ENCODE measurements at places on chromosomes 3 and 15.

DNA sequence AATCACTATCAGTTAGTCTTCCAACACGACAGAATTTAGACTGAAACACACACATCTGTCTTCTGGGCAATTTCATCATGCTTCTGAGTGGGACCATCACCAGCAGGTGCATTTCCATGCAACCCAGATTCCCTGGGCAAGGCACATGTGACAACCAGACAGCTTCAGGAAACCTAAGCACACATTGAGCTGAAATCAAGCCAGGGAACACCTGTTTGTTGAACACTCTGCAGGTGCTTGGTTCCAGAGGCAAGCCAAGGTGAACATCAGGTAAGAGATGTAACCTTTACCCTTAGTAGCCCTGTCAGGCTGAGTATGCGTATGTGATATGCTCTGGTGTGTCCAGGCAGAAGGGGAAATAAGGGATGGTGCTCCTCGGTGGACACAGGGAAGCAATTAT is 3.3 kb upstream of the PSMD2 start:
- DNase-seq: no peak

GRCh38 chr15:65930134-65930533 is 60.8 kb downstream of the RAB11A start:
- no peak for DNase-seq

DNA sequence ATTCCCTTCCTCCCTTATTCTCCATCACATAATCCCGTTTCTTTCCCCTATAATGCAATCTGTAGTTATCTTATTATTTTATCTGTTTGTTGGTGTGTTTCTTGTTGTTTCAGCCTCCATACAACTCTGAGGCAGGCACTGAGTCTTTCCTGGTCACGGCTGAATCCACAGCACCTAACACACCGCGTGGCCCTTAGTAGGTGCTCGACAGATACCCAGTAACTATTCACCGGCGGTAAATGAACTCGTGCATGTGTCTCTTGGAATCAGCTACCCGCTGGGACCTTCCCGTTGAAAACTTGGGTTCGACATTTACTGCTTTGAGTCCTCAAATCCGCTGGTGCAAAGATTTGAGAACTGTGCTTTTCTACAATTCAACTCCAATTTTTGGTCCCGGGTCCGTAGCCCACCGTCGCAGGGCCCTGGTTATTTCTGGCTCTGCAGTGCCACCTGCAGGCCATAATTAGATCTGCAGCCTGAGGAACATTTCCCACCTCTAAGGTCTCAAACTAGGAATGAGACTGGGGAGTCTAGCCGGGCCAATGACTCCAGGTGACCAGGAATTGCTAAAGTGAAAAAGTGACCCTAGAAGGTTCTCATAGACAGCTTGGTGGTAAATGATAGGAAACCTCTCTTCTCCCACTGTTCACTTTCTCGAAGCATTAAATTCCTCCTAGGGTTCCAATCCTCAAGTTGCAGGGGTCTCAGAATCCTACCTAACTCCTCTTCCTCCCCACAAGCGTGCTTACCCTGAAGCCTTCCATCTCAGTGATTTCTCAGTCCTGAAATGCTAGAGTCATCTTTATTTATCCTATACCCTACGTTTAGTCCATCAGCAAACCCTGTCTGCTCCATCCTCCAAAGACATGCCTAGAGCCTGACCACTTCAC is 40.0 kb upstream of the TRH start:
- peak; percentile 21 for DNase-seq

DNA sequence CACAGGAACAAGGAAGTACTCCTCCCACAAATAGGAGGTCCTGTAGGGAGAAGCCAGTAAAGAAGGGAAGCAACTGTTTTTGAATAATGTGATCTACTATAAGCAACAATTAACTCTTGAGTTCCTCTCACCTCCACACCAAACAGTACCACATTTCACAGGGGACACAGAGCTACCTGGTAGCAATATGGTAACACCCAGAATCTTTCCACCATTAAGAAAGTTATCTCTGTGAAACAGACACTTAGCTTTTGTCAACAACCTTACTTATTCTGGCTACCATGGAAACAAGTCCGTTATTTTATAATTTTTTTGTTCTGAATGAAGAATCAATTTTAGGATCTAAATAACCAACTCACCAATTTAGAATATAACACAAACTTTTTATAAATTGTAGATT is 49.5 kb downstream of the TBL1XR1 start:
- DNase-seq: no peak

DNA sequence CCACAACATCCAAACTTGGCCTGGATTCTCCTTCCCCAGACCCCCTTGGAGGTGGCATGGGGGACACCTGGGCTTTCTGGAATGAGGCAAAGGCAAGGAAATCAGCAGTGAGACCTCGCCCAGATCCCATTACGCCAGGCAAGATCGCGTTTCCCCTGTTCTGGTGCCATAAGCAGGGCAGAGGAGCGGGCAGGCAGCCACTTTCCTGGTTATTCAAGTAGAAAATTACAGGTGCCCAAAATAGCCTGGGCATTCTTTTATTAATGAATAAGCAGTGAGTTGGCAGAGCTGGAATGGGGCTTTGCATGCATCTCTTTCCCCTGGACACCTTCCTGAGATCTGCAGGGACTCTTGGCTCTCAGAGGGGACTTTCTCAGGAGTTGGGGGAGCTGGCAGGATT is 31.5 kb upstream of the FAM107A start:
- no peak for DNase-seq

- no peak for DNase-seq
Measured at GRCh38 chr3:61218504-61218903, 32.7 kb downstream of the FHIT start.

DNA sequence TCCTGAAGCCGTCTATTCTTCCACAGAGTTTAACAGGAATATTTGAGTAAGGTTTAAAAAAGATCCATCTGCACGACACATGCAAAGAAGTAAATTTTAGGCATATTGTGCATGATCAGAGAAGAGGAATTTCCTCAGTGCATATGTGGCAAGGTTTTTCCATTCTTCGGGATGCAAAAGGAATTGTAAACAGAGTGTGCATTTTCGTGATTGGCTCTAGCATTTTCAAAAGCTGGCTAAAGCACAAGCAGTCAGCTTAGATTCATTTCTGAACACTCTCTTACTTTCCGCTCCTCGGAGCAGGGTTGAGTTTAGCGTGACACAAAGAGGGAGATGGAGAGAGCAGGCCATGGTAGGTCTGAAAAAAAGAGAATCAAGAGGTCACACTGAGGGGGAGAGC is 128.2 kb downstream of the ADAMTS9 start:
- no peak for DNase-seq

- no peak for DNase-seq
Measured at GRCh38 chr3:109224333-109224732, 87.8 kb downstream of the C3orf85 start.

GRCh38 chr3:113287111-113287802 is 75.9 kb downstream of the BOC start:
- DNase-seq: no peak

GRCh38 chr15:101103598-101103997 is 148.2 kb downstream of the CHSY1 start:
- DNase-seq: no peak
